ENCODE measurements at places on chromosomes 6 and 20. TPM values are rescaled to one million over a fixed set of nuclear protein-coding genes. Genes with fewer than 3 reads are reported as not detected.

Gene ARMH2
- polyA plus RNA-seq = 0.09 TPM

Gene SASH1
- 31.3 TPM for polyA plus RNA-seq

Gene EDN3
- polyA plus RNA-seq = 7.1 TPM

Gene ESR1
- 0.60 TPM for polyA plus RNA-seq

Gene SLC22A1
- 0.96 TPM for polyA plus RNA-seq

Gene KCNK16
- polyA plus RNA-seq = not detected

Gene RPS10
- 1,382 TPM for polyA plus RNA-seq

Gene HLA-DQA1
- polyA plus RNA-seq = 2.7 TPM

Gene PRDM13
- not detected for polyA plus RNA-seq

Gene F13A1
- polyA plus RNA-seq = 15.9 TPM

Gene AKAP12
- 165 TPM for polyA plus RNA-seq

Gene MYB
- polyA plus RNA-seq = 5.1 TPM

Gene ADGRF1
- polyA plus RNA-seq = 40.2 TPM

Gene PSMB8
- polyA plus RNA-seq = 24.4 TPM

Gene PNPLA1
- polyA plus RNA-seq = 2.6 TPM

Gene AURKA
- 16.9 TPM for polyA plus RNA-seq

Gene CLVS2
- polyA plus RNA-seq = 0.28 TPM

Gene SERPINB6
- polyA plus RNA-seq = 97.4 TPM

Gene CFB
- 20.8 TPM for polyA plus RNA-seq

Gene KHDC1L
- 0.34 TPM for polyA plus RNA-seq

Gene CPNE5
- 12.5 TPM for polyA plus RNA-seq

Gene ZNF311
- polyA plus RNA-seq = 6.8 TPM

Gene ACAT2
- polyA plus RNA-seq = 56.8 TPM

Gene GUCA1A
- not detected for polyA plus RNA-seq

Gene CNR1
- polyA plus RNA-seq = 1.2 TPM

Gene LKAAEAR1
- polyA plus RNA-seq = not detected

Gene ULBP3
- 7.8 TPM for polyA plus RNA-seq

Gene RPRD1B
- polyA plus RNA-seq = 34.3 TPM

Gene FAXC
- polyA plus RNA-seq = 6.2 TPM

Gene DSP
- polyA plus RNA-seq = 82.9 TPM

Gene IL17F
- polyA plus RNA-seq = not detected

Gene LST1
- 7.0 TPM for polyA plus RNA-seq

Gene OTOR
- not detected for polyA plus RNA-seq

Gene KHDC1
- 10.8 TPM for polyA plus RNA-seq

Gene LRFN2
- 0.94 TPM for polyA plus RNA-seq

Data from right renal pelvis (tissue), 4 donors.